CD4-positive, alpha-beta T cell treated with Interleukin-2 at 100 ng/mL for 4 hours (primary cell): ENCODE measurements at places on chromosomes 6 and 20.
A peak's percentile ranks its signal among the peaks of the same experiment; 100 is the strongest.

- no peak for DNase-seq
Observed at GRCh38 chr6:151339369-151339768, 52.0 kb downstream of the ZBTB2 start.

GRCh38 chr6:5619249-5619648 is 357.9 kb downstream of the FARS2 start:
- DNase-seq = peak; percentile 42

- DNase-seq = peak; percentile 42
Observed at GRCh38 chr6:36769676-36770499, 69.4 kb downstream of the CPNE5 start.

DNA sequence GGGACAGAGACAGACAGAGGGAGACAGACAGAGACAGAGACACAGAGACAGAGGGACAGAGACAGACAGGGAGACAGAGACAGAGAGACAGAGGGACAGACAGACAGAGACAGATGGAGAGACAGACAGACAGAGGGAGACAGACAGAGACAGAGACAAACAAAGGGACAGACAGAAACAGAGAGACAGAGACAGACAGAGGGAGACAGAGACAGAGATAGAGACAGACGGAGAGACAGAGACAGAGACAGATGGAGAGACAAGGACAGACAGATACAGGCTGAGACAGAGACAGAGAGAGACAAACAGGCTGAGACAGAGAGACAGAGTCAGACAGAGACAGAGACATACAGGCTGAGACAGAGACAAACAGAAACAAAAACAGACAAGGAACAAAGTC is 39.4 kb upstream of the PHACTR3 start:
- no peak for DNase-seq

- DNase-seq = no peak
Observed at GRCh38 chr6:158559338-158559894, 475 bp upstream of the TMEM181 start.

DNA sequence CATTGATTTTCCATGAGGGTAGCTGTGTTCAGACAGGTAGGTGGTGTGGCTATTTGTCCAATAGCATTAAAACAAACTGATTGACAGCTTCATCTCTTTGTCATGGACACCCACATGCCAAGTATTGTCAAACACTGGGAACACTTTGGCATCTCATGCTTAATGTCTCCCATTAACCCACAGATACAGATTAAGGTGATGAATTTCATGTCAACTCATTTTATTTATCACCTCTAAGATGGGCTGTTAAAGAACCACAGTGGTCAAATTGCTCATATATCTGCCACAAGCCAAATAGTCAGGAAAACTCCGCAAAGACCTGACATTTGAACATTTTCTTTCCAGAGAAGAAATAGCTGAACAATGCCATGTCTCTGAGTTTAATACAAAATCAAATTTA is 139.1 kb upstream of the SPTLC3 start:
- DNase-seq = no peak
